ENCODE measurements at places on chromosomes 2 and 18.

- no peak for DNase-seq
Observed at GRCh38 chr18:32048507-32049091, 30.0 kb downstream of the RNF125 start.

DNA sequence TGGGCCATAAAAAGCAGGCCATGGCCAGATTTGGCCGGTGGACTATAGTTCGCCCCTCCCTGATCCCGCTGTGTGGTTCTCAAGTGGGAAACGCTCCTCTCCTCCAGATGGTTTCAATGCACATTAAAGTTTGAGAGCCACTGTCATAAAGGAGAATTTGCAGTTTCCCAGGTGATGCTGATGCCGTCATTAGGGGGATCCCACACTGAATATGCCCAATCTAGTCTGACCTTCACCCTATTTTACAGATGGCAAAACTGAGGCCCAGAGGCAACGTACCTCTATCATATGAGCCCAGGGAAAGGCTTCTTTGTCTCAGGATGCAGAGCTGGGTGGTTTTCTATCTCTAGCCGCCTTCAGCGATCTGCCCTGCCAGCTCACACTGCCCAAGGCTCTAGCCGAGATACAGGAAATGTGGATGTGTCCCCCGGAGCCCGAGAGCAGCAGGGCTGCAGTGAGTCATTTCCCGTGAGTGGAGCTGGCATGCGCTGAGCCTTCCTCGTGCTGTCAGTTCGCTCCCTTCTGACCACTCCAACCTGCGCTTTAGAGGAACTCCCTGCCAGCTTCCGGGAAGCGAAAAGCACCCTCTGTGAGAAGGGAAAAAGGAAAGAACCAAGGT is 116.2 kb downstream of the SMAD7 start:
- DNase-seq = peak; percentile 76

- DNase-seq = no peak
Observed at GRCh38 chr2:241818229-241818942, 9.4 kb downstream of the NEU4 start.

DNA sequence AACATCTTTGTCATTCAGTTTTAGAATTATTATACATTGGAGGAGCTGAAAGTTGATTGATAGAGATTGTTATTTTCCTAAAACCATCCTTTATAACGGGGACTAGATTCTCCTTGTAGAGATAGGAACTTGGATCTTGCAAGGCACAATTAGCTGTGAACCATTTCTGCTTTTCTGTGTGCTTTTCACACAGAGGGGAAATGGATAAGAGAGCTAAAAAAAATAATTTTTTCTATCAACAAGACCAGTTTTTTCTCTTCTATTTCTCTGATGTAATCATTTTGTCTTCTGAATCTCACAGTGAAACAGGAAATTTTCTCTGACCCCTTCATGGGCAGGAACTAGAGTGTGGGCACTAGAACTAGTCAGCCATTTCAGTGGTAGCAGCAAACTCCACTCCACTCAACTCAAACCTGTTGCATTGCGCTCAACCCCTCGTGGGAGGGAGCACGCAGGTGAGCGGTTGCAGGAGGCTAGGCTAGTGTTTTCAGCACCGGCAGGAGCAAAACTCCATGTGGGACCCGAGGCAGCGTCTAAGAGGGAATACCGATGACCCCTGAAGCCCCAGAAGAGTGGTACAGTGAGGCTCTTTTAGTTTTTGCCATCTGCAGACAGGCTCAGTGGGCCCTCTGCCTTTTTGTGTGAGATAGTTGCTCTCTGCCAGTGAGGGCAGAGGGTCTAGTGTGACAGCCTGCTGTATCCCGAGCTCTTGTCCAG is 24.0 kb upstream of the SLC39A10 start:
- no peak for DNase-seq

DNA sequence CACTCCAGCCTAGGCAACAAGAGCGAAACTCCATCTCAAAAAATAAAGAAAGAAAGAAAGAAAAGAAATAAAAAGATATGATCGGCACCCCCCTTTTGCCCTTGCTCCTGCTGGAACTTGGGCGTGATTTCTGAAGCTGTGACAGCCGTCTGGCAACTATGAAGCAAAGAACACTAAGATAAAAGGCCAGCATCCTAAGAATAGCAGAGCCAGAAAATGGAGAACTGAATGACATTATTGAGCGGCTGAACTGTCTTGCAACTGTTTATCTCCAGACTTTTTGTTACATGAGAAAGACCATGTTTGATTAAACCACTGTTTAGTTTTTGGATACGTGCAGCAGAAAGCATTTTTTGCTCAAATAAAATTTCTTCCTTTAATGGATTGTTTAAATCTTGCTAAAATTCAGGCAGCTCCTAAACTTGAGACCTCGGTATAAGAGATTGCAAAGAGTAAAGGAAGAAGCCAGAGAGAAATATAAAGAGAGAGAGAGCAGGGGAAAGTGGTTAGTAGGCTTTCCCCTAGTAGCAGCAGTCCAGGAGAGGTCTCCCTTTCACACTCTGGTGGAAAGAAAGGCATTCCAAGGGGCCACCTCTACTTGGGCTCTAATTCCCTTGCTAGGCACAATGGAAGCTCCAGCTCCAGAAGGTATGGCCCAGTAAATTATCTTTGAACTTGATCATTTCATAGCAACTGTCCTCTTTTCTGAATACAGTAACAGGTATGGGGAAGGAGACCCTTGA is 8.2 kb upstream of the MBD2 start:
- DNase-seq = no peak

DNA sequence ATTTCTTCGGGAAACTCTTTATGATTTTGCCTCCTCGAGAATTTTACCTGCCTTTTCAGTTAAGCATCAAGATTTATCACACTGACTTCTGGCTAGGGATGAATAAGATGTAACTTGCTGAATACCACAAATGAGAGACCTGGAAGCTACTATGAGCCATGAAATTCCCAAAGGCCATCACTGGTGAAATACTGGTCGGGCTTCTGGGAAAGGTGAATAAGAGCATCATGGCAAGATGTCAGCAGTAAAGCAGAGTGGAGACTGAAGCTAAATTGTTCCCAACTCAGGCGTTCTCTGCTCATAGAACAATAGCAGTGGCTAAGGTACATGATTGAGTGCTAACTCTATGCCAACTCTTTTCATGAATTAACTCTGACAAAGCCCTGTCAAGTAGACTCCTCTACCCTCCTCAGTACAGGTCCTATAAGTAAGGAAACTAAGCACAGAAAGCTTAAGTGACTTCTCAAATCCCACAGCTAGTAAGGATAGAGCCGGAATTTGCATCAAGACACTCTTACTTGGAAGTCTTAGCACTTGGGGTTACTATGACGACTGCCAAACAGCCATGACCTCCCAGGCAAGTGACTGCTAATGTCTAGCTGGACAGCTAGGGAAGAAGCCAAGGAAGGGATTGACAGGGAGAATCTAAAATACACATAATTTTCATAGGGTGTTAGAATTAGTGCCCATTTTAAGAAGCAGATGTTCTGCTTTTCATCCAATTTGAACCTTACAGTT is 22.7 kb upstream of the DSC3 start:
- DNase-seq = no peak

DNA sequence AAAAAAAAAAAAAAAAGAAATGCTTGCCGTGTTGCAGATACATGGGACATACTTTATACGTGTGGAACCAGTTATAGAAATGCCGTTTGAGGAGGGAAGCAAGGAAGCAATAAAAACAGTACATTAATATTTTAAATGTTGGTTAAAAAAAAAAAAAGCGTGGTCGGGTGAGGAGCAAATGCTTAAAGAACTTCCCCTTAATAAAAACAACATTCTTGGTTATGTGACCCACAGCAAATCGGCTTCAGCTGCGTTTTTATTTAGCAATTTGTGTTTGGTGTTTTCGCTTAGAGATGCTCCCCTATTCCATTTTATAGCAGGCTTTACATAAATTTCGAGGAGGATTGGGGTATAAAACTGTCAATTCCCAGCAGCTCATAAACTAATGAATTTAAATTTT is 223.6 kb downstream of the LRRTM1 start:
- DNase-seq = no peak
